ENCODE measurements at places on chromosomes 4 and X. TPM values are rescaled to one million over a fixed set of nuclear protein-coding genes. Genes with fewer than 3 reads are reported as not detected.

GUCY1B1 gene
- 39.3 TPM for total RNA-seq

GAGE1 gene
- total RNA-seq: not detected

C1QTNF7 gene
- total RNA-seq: 1.5 TPM

SLC30A9 gene
- total RNA-seq: 56.5 TPM

RNF212 gene
- 0.66 TPM for total RNA-seq

GAGE12E gene
- not detected for total RNA-seq

HPF1 gene
- 19.3 TPM for total RNA-seq

AFF2 gene
- total RNA-seq: under 0.01 TPM
